ENCODE measurements at places on chromosomes 2 and 18.

GRCh38 chr2:32688541-32688940, 60.7 kb downstream of the TTC27 start:
- no peak for DNase-seq

DNA sequence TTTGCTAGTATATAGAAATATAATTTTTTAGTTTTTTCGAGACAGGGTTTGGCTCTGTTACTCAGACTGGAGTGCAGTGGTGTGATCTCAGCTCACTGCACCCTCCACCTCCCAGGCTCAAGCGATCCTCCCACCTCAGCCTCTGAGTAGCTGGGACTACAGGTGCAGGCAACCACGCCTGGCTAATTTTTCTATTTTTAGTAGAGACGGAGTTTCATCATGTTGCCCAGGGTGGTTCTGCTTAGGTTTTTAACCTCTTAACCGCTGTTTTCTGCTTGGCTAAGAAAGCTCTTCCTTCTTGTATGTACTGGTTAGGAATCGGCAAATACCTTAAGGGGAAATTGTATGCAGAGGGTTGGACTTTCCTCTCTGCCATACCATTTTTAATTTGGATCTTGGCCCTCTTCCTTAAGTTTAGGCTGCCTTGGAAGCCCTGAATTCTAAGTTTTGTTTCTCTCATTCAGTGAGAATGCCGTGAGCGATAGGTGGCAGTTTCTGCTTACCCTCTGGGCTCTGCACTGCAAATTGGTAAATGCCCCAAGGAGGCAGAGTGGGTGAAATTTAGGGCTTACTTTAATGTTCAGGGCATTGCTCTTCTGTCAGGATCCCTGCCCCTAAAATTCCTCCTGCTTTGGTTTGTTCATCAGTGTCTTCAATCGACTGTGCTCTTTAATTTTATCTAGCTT, 32.3 kb downstream of the EML6 start:
- peak; percentile 22 for DNase-seq

DNA sequence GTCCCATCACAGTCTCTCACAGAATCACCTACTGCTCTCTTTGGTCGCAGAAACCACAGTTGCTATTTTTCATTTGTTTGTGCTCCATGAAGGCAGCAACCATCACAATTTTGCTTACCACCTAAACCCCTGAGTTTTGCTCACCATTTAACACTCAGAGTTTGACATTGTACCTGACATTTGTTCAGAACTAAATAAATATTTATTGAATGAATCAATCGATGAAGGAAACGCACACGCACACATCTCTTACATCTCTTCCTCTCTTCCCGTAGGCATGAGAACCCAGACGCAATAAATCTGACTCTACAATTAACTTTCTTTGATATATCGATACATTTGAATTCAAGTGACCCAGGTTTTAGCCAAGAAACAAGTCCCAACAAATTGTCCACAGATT, 105.5 kb upstream of the RNF152 start:
- no peak for DNase-seq

DNA sequence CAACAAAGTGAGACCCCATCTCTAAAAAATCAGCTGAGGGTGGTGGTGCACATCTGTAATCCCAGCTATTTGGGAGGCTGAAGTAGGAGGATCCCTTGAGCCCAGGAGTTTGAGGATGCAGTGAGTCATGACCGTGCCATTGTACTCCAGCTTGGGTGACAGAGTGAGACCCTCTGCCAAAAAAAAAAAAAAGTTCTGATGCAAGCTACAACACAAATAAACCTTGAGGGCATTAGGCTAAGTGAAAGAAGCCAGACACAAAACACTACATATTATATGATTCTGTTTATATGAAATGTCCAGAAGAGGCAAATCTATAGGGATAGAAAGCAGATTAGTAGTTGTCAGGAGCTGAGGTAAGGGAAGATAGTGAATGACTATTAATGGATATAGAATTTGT, 13.0 kb downstream of the YWHAQ start:
- no peak for DNase-seq

DNA sequence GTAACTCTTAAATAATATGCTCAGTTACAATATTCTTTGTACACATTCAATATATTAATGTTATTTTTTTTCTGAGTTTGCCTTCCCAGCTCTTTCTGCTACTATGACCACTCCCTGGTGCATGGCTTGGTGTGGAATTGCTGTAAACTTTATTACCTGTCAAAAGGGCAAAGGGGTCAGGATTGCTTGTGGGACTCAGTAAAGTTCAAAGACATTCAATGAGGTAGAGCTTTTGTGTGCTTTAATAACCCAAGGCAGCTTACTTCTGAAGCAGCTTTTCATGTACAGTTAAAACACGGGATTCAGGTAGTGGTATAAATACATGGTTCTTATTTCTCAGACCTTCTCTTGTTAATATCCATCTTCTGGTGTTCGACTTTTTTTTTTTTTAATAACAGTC, 132.8 kb downstream of the MEIS1 start:
- no peak for DNase-seq

DNA sequence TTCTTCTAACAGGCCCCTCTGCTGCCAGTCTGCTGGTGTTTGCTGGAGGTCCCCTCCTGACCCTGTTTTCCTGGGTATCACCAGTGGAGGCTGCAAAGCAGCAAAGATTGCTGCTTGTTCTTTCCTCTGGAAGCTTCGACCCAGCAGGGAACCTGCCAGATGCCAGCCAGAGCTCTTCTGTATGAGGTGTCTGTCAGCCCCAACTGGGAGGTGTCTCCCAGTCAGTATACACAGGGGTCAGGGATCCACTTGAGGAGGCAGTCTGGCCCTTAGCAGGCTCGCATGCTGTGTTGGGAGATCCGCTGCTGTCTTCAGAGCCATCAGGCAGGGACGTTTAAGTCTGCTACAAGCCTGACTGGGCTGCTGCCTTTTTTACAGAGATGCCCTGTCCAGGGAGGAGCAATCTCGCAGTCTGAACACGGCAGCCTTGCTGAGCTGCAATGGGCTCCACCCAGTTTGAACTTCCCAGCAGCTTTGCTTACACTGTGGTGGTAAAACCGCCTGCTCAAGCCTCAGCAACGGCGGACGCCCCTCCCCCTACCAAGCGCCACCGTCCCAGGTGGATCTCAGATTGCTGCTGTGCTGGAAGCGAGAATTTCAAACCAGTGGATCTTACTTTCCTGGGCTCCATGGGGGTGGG, 29.9 kb downstream of the CHCHD5 start:
- no peak for DNase-seq

DNA sequence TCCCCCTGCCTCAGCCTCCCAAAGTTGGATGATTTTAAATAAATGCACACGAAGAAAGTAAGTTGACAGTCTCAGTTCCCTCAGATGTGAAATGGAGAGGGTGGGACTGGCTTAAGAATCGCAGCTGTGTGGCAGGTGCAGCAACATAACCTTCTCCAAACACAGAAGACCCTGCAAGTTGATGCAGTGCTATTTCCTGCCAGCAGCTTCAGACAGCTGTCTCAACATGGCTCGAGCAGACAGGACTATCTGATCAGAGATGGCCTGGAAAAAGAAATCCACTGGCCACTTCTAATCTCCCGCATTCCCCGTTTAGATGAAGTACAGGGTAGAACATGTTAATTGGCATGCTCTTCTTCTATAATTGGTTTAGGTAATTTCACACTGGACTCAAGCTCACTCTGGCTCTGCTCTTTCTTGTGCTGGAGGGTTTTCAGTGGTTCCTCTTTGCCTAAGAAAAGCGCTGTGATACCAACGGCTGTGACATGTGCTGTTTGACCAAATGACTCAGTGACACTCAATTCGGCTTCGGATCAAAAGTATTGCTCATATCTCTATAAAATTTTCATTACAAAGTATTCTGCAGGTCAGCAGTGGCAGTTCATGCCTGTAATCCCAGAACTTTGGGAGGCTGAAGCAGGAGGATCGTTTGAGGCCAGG, 40.2 kb downstream of the MYOM1 start:
- no peak for DNase-seq

DNA sequence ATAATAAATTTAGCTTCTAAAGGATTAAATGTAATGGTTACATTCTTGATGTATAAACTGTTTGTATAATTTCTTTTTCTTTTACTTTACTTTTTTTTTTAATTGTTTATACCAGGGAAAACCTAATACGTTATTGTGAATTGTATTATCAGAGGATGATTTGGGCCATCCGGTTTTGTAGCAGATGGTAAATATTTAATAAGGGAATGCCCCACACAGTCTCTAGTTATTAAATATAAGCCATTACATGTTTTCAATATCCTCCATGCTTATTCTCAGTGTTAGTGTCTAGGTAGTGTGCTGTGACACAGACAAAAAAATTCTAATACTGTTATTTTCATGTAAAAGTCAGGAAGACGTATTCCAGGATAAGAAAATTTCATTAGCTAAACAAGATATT, 553.9 kb downstream of the ZNF804A start:
- no peak for DNase-seq

GRCh38 chr18:56516789-56517188, 121.6 kb downstream of the TXNL1 start:
- no peak for DNase-seq

DNA sequence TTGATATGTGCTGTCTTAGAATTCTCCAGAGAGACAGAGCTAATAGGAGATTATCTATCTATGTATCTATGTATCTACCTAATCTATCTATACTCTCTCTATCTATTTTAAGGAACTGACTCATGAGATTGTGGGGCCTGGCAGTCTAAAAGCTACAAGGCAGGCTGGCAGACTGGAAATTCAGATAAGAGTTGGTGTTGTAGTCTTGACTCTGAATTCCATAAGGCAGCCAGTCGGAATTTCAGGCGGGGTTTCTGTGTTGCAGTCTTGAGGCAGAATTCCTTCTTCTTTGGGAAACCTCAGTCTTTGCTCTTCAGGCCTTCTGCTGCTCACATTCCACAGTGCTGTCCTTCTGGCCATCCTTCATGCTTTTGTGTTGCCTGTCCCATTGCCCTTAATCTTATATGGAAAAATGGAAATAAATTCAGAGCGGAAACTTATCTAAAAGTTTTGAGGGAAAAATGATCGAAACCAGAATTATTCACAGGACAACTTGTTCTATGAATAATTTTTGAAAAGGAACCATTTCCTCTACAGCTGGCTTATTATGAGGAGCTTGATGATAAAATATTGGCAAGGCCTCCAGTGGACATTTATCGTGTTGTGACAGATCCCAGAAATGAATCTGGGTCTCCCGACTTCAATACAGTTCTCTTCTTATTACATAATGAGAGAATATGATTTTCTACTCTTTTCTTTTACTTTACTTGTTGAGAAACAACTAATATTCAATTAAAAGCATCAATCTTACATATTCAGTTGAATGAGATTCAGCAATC, 10.8 kb downstream of the IL1RL1 start:
- DNase-seq, result no peak
